Dorsolateral prefrontal cortex (tissue), 122 donors: ENCODE measurements at places on chromosomes 13 and 19.

- DNase-seq: no peak
These were observed 20.7 kb upstream of the ZNF507 start for GRCh38 chr19:32324631-32325285.

DNA sequence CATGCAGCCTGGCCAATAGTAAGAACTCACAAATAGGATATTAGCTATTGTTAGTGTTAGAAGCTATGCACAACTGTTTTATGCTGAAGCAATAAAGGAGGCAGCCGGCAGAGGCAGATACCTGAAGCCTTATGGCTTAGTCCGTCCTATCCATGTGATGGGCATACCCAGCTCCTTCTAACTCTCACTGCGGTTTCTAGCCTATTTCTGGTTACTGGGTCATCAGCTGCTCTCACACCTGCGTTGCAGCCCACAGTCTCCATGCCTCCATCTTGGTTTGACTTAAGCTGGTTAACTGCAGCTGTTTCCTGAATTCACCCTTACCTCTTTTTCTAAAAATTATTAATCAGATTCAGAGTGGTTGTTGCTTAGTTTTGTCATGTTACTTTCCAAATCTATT lies 40.5 kb upstream of the CNMD start:
- no peak for DNase-seq

DNA sequence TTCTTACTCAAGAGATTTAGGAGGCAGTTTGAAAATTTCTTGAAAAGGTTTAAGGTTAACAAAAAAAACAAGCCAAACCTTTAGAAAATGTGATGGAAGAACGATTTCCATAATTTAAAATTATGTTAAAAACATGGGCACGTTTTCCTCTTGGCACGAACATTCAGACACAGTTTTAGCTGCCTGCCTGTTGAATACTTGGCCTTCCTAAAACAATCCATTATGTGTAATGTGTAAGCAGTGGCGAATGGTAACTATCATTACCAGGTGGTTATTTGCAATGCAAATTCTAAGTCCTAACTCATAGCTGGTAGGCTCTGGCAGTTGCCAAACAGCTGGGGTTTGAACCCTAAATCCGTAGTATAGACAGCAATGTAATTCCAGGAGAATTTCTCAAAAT lies 1425.7 kb upstream of the SLC10A2 start:
- no peak for DNase-seq

DNA sequence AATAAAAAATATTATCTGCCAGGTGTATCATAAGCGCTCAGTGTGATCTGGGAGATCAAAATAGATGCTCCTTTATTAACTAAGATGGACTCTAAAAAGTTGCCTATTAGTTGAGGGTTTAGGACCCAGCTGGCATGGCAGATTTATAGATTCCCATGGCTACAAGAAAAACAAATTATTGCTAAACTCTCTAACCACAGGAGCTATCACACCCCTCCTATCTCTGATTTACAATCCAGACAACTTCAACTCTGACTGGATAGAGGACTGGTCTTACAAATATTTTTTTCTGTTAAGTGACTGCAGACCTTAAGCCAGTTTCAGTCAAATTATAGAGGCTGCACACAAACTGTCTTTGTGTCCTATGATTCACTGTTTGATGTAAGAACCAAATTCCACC lies 45.4 kb upstream of the MYCBP2 start:
- DNase-seq: no peak

- DNase-seq: no peak
These were observed 20.4 kb downstream of the MAU2 start for GRCh38 chr19:19341026-19341425.

GRCh38 chr13:50928659-50929462 lies 19.3 kb downstream of the RNASEH2B start:
- no peak for DNase-seq

- DNase-seq: no peak
These were observed 55.9 kb downstream of the COL4A2 start for GRCh38 chr13:110363010-110363409.

DNA sequence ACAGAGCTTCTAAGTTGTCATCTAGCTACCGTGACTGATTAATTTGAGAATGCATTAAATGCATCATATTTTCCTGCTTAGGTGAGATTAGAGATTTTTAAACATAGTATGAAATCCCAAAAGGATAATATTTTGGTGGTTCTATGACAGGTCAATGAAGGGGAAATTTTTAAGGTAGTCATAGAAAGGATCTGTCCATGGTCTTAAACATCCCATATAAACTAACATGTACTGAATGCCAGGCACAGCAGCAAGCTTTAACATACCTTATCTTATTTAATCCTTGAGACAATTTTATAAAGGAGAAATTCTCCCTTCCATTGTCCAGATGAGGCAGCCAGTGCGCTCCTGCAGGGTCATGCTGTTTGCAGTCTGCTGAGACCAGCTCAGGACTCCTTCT lies 466.0 kb downstream of the FGF14 start:
- DNase-seq: no peak

- DNase-seq: no peak
These were observed 3.3 kb downstream of the PCDH17 start for GRCh38 chr13:57634839-57635165.

DNA sequence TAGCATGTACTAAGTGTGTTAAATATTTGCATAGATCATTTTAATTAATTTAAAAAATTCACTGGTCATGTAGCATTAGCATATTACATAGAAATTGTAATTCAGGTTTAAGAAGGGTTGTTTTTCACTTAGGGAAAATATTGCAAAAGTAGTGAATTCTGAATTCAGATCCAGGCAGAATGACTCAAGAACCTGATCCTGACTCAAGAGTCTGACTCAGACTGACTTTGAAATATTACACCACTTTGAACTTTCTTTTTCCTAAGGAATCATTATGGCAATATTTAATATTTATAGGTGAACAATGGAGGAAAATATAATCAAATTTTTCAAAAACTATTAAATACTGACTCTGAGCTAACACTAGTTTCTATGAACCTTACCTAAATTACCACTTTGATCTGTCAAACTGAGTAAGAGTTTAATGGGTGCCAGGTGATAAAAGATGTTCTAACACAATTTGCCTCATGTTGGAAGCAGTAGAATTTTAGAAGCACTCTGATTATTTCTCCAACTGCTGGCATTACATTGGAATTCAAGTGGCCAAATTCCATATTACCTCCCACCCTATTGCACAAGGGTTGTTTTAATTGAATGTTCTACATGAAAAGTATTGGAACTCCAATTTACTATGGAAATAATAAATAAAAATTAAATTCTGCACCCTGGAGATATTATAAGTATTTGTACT lies 261.6 kb downstream of the SLITRK1 start:
- no peak for DNase-seq

- DNase-seq: no peak
These were observed 5.6 kb downstream of the PNKP start for GRCh38 chr19:49861541-49862378.

DNA sequence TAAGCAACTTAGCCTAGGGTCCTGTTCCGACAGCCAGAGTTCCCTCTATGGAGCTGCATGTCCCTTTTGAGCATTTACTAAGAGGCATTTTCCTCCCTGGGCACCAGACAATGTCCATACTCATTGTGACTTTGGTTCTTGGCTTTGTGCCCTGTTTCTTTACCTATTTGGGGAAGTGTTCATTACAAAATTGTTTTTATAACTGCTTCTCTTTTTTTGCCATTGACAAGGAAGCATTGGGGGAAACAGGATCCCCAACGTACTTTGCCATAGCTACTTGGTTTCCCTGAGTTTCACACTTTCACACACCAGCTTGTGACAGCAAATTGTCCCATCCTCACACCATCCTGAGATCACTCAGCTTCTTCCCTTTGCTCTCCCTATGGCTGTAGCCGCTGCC lies 81.1 kb upstream of the SIAH3 start:
- no peak for DNase-seq

GRCh38 chr19:38324431-38324830 lies 4.8 kb downstream of the KCNK6 start:
- no peak for DNase-seq

DNA sequence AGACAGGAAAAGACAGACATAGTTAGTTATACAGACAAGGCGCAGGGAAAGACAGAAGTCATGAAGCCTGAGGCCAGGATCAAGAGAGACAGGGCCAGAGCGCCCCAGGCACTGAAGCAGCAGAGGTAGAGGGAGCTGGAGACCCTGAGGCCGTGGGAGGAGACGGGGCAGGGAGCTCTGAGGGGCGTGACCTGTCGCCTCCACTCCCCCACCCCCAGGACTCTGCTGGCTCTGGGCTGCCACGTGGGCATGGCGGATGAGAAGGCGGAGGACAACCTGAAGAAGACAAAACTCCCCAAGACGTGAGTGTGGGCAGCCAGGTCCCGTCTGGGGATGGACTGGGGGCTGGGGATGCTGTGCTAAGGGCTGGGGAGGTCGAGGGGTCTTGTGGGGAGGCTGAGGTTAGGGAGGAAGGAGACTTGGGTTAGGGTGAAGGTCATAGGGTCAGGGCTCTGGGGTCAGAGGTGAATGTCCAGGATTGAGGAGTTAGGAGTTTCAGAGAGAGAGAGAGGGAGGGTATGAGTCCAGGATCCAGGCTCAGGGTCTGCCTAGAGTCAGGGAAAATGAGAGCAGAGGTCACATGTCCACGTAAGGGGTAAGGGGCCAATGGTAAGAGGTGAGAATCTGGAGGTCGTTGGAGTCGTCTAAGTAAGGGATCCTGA lies 31.1 kb downstream of the RYR1 start:
- no peak for DNase-seq

DNA sequence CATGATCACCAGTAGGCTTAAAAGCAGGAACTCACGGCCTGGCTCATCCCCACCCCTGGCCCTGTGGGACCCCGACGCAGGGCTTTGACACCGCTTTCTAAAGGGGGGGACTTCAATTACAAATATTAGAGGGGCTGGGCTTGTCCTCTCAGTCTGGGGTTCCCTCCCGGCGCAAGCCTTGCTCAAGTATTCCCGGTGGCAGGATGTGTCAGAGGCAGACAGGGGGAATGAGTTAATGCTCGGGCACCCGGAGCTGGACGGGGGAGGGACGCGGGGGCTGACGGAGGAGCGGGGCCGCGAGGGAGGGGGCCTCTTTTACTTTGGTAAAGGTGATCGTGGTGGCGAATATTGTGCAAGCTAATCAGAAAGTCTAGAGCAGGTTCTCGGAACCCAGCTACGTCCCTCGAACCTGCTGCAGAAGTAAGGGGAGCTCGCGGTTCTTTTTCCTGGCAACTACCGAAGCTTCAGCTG lies 1.1 kb downstream of the FGF14 start:
- peak; percentile 55 for DNase-seq

GRCh38 chr19:48325265-48325910 lies at the start of gene EMP3:
EMP3 (plus strand) TSS chr19:48325552; CDS start chr19:48326845, 1,293 bp downstream.
- DNase-seq: no peak

DNA sequence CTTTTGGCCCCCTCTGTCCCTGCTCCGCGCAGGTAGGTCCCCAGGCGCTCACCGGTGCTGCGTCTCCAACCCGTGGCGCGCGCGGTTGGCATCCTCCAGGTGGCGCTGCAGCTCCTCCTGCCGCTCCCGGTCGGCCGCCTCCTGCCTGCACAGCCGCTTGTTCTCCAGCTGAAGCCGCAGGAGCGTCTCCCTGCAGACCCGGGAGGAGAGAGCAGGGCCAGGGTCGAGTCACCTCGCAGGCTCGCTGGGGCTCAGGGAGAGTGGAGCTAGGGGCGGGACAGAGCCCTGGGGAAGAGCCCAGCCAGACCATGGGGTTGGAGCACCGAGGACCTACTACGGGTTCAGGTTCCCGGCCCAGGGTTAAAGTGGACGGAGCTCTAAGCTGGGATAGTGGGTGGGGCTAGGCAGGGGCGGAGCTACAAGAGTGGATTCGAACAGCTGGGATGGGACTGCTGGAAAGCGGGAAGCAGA lies 9.3 kb downstream of the HOOK2 start:
- DNase-seq: no peak

- no peak for DNase-seq
These were observed 11.5 kb downstream of the FZR1 start for GRCh38 chr19:3517638-3518037.

DNA sequence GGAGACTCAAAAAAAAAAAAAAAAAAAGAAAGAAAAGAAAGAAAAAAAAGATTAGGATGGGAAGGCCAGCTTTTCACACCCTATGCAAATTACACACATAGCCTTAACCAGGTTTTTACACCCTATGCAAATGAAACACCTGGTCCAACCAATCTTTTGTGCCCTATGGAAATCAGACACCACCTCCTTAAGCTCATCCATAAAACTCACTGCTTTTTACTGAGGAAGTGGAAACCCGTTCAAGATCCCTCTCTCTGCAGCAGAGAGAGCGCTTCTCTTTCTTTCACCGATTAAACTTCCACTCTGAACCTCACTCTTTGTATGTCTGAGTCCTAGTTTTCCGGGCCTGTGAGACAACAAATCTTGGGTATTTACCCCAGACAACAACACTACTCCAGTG lies 25.3 kb upstream of the HOMER3 start:
- no peak for DNase-seq

DNA sequence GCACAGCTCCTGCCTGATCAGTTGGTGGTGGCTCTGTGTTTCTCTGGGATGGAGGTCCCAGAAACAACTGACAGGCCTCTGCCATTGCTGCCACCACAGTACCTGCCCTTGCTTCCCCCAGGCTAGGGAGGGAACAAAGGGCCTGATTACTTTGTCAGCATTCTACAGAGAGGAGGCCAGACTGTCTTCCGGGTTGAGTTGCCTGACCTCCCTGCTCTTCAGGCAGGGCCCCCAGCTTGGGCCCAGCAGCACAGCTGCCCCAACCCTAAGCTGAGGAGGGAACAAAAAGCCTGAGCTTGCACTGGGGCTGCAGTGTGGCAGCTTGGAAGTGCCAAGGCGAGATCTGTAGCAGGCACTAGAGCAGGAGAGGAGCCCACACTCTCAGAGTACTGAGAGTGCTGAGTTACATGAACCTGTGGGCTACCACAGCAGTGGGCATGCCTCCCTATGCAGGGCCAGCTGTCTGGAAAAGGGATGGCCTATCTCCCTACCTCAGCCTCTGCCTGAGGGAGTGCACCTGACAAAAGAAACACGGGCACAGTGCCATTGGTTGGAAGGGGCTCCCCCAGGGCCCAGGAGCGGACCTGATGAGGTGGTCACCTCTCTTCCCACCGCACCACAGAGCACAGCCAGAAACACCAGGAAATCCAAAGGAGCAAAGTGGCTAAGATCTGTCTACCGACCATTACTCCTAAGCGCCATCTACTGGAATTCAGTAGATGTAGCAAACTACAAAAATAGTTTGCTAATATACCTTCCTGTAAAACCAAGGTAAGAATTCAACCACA lies 24.4 kb downstream of the SLC25A15 start:
- DNase-seq: no peak

GRCh38 chr13:60090574-60090973 lies 73.2 kb downstream of the DIAPH3 start:
- DNase-seq: no peak

DNA sequence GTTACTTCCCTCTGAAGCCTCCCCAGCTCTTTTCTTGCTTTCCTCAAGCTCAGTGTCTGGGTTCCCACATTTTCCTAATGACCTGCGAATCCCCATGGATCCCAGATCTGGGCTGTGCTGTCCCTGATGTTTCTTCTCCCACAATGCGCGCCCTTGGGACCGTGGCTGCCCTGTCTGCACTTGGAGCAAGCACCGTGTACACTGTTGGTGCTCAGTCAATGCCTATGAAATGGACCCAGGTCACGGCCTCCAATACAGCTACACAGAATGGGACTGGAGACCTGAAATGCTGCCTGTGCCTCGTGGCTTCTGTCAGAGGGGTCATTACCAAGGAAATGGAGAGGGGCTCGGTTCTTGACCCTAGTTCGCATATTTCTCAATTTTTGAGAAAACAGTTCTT lies 160.1 kb upstream of the SOX1 start:
- no peak for DNase-seq

GRCh38 chr19:4598712-4599111 lies 39.2 kb upstream of the SEMA6B start:
- DNase-seq: no peak
